Hematopoietic multipotent progenitor cell treated with erythropoietin and hydrocortisone succinate and interleukin-3 and kit ligand, for 17 days (in vitro differentiated cells): ENCODE measurements at places on chromosomes 1 and 21.

- DNase-seq: no peak
Measured at GRCh38 chr1:180117764-180118116, 36.9 kb upstream of the QSOX1 start.

DNA sequence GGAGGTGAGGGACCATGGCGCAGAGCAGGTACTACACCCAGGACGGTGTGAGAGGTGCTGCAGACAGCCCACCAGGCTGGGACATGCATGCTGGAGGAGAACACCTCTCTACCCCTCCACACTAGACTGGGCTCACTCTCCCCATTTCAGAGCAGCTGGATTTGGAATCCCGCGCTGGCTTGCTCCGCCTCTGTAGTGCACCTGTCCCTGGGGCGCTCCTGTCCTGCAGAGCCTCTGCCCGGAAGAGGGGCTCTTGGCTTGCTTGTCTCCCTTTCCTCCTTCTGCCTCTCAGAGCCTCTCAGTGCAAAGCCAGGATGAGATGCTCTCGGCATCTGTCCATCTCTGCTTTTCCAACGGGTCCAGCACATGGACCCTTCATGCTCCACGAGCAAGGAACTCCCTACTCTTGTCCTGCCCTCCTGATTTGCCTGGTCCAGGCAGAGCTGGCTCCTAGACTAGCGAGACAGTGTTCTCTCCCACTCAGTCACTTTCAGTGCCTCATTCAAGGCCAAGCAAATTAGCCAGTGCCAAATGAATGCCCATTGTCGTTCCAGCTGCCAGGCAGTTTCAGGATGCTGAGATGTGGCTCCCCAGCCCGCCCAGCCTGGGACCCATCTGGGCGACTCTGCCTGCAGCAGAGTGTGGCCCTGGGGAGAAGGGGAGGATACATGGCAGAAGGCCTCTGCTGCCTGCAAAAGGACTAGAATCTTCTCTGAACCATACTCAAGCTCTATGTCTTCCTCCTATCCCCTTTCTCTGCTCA lies 33.7 kb downstream of the CDCA8 start:
- DNase-seq: no peak

- no peak for DNase-seq
Measured at GRCh38 chr1:8947127-8947691, 1.5 kb downstream of the CA6 start.

- DNase-seq: no peak
Measured at GRCh38 chr1:229574679-229575442, 16.4 kb upstream of the ABCB10 start.

DNA sequence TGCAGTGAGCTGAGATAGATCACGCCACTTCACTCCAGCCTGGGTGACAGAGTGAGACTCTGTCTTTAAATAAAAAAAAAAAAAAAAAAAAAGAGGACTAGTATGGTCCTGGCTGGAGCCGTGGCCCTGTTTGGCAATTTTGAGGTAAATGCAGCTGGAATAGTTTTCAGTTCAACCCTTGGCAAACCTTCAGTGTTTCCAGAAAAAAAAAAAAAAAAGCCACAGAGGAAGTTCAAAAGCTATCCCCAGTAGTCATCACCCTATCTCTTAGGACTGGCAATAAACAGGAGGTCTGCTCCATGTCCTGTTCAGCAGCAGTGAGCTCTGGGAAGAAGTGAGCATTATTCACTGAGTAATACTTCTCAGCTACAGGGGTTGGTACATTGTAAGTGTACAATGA lies 56.8 kb upstream of the ERRFI1 start:
- no peak for DNase-seq

GRCh38 chr1:20070357-20070756 lies 363 bp downstream of the PLA2G5 start:
- DNase-seq: no peak

GRCh38 chr1:240401731-240402130 lies 210.2 kb downstream of the GREM2 start:
- DNase-seq: no peak

- peak; percentile 80 for DNase-seq
Measured at GRCh38 chr1:43991476-43992231, at the start of gene CCDC24. Gene CCDC24, plus strand, starts transcription at chr1:43991599. Its CDS starts 280 bp downstream, at chr1:43991879.

GRCh38 chr1:63480057-63480456 lies 43.0 kb downstream of the ITGB3BP start:
- no peak for DNase-seq

DNA sequence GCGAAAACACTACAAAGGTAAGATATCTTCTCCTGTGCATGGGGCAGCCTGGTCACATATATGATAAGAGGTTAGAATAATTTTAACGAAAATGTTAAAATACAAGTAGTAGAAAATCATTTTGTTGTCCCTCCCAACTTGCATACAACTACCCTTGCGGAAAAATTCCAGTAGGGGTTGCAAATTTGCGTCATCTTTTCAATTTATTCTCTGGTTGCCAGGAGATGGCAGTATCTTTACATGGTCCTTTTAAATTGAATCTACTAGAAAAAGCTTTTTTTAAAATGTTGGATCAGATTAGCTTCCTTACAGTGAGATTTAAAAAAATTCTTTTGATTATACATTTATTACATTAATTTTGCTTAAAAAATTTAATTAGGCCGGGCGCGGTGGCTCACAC lies 10.9 kb downstream of the S100PBP start:
- DNase-seq: no peak

DNA sequence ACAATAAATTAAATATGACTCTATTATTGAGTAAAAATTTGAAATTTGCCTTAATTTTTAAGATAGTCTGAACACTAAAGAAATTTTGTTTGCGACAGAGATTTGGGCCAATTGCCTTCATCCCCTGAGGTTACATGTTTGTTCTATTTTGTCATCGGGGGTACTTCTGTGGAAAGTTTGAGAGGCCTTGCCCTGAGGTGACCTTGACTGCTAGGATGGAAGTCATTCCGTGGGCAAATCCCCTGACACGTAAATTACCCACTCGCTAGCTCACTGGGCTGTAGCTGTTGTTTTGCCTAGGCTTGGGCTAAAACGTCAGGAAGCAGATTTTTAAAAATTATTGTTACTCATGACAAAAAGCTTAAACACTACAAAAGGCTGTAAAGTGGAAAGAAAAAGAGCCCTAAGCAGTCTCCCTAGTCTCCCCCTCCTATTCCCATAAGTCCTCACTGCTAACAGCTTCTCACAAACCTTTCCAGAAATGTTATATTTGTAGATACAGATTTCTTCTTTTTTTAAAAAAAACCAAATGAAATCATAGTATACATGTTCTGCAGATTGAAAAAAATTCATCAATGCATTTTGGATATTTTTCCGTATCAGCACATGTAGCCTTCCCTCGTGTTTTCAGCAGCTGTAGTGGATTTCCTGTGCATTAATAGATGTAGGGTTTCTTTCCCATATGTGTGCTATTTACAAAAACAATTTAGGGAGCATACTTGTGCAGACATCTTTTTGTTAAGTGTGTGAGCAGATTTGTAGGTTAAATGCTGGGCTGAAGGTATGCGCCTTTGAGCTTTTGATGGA lies 142.7 kb downstream of the MRPS6 start:
- DNase-seq: no peak

GRCh38 chr1:194512957-194513356 lies 1326.5 kb upstream of the B3GALT2 start:
- DNase-seq: no peak

GRCh38 chr1:217982331-217983050 lies 302.6 kb upstream of the RRP15 start:
- DNase-seq: no peak

DNA sequence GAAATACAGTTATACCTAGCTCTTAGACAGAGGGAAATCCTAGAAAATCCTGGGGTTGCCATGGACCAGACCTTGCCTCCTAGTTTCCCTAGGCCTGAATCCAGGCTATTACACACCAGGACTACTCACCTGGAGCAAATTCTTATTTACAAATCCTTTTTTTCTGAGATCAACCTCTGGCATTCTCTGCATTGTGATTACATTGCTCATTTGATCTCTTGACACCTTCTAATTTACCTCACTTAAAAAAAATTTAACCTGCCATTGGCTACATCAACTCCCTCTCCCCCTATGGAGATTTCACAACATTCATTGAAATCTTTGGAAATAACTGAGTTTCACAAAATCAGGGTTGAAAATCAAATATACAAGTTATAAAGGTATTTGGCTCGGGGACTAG lies 2.9 kb upstream of the C1orf105 start:
- DNase-seq: no peak

- peak; percentile 41 for DNase-seq
Measured at GRCh38 chr1:115655306-115655663, 13.5 kb downstream of the VANGL1 start.

DNA sequence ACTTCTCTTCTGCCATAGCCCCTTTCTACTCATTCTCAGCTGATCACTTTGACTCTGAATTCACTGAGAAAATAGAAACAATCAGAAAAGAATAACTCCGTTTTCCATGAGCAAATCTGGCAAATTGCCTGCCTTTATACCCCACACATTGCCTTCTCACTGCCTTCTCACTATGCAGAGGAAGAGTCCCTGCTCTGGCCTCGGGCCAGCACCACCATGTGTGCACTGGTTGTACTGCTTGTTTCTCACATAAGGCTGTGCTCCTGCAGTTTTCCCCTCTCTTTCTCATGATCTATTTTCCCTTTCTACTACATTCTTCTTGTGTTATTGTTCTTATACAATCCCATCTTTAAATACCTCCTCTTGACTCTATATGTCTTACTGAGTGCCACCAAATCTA lies 2.3 kb upstream of the HMGCS2 start:
- no peak for DNase-seq

DNA sequence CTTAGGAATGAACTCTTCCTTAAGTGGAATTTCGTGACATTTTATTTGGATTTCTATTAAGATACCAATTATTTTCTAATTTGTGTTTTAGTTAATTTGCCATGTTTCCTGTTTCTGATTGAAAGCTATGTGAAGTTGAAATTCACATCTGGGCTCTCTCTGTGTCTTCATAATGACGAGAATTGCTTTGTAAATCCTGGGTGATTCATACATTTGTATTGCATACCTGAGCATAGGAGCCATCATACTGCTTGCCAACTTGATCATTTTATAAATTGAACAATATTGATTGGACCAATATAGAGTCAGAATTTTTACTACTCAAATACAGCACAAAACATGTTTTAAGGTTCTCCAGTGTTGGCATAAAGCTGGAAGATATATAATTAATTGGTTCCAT lies 817.9 kb downstream of the BRINP3 start:
- DNase-seq: no peak

DNA sequence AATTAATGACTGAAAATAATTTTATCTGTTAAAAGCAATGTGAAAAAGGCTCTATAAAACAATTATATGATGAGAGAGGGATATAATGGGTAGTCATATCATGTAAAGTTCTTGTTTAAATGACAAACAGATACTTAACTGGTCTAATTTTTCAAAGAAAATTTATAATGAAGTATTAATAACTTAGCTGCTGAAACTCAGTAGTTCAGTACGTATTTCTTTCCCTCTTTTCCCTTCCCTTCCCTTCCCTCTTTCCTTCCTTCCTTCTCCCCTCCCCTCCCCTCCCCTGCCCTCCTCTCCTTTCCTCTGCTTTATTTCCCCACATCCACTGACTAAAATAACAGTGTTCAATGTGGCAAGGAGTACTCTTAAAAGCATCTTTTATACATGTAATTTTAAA lies 123.1 kb upstream of the PTGFR start:
- DNase-seq: no peak

DNA sequence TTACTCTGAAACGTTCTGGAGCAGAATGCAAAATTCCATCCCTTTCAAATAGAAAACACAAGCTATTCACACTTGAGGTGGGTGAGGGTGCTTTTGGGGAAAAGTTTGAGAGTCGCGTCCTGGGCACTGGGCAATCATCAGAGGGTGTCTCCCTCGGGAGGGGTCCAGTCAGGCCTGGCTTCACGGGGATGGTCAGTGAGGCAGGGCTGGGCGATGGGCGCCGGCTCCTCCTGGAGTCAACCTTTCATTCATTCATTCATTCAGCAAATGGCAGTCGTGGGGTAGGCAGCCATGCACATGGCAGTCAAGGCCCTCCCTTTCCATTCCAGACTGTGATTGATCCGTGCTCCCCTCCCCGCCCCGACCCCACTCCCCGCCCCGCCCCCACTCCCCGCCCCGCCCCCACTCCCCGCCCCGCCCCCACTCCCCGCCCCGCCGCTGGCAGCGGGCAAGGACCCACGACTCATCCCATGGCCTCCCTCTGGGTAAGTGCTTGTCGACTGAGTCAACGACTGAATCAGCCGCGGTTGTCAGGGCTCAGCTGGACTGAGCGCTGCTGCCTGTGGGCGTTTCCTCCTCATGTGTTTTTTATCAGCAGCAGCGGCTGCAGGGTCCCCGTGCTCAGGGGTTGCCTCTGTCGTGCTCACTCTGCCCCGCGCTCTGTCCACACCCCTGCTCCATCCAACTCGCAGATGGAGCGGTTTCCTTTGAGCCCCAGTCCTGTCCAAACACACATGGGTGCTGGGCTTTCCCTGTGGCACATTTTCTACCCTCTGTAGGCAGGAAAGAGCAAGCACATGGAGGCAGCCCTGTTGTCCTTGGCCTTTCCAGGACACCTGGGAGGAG lies 12.5 kb upstream of the SPSB1 start:
- no peak for DNase-seq
